ENCODE measurements at places on chromosomes 12 and 14. TPM values are rescaled to one million over a fixed set of nuclear protein-coding genes. Genes with fewer than 3 reads are reported as not detected.

The SRRM4 gene
- total RNA-seq: not detected

The TBX5 gene
- total RNA-seq: not detected

The EFCAB11 gene
- 4.8 TPM for total RNA-seq

The KRT79 gene
- total RNA-seq: not detected

The CPNE6 gene
- not detected for total RNA-seq

The SLC6A12 gene
- total RNA-seq: not detected

The ACOT4 gene
- total RNA-seq: 8.9 TPM

The KLRB1 gene
- 23.9 TPM for total RNA-seq

The MGP gene
- total RNA-seq: not detected

The NINJ2 gene
- 8.6 TPM for total RNA-seq

The CCDC177 gene
- total RNA-seq: not detected

The CLEC9A gene
- not detected for total RNA-seq
